ENCODE measurements at places on chromosomes 16 and 17. TPM values are rescaled to one million over a fixed set of nuclear protein-coding genes. Genes with fewer than 3 reads are reported as not detected.

The SLX1B gene
- 15.0 TPM for total RNA-seq

DNA sequence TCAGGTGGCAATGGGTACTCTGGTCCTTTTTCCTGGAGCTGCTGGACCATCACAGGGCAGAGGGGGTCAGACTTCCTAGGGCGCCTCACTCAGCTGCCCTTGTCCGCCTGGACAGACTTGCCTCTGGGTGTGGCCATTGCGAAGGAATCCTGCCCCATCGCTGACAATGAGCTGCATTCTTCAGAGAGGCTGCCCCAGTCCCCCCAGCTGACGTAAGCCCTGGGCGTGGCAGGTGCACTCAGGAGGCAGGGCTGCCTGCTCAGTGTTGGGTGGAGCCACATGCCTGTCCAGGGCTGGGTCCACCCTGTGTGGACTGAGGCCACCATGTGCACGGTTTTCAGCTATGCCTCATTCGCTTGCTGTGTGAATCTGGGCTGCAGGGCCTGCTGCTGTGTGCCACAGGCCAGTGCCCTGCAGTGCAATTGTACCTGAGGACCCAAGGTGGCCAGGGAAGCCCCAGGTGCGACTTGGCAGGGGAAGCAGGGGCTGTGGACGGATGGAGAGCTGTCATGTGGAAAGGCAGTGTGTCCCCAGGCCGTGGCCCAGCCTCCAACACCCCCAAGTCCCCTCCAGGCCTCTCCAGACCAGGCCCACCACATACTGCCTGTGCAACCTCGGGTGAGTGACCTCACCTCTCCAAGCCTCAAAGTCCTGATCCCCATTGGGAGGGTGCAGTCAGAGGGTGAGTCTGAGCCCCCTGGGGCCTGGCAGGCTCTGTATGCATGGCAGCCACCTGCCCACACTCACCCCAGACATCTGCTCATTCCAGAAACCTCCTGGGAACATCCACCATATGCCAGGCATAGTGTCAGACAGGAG lies 14.0 kb upstream of the MPRIP start:
- no peak for DNase-seq

The UQCRC2 gene
- total RNA-seq, result 122 TPM

The CEMP1 gene
- total RNA-seq, result not detected

- no peak for DNase-seq
Observed at GRCh38 chr17:38893607-38894006, 23.7 kb downstream of the LASP1 start.

- DNase-seq, result no peak
Observed at GRCh38 chr17:43224146-43224705, 4.2 kb downstream of the CCDC200 start.

DNA sequence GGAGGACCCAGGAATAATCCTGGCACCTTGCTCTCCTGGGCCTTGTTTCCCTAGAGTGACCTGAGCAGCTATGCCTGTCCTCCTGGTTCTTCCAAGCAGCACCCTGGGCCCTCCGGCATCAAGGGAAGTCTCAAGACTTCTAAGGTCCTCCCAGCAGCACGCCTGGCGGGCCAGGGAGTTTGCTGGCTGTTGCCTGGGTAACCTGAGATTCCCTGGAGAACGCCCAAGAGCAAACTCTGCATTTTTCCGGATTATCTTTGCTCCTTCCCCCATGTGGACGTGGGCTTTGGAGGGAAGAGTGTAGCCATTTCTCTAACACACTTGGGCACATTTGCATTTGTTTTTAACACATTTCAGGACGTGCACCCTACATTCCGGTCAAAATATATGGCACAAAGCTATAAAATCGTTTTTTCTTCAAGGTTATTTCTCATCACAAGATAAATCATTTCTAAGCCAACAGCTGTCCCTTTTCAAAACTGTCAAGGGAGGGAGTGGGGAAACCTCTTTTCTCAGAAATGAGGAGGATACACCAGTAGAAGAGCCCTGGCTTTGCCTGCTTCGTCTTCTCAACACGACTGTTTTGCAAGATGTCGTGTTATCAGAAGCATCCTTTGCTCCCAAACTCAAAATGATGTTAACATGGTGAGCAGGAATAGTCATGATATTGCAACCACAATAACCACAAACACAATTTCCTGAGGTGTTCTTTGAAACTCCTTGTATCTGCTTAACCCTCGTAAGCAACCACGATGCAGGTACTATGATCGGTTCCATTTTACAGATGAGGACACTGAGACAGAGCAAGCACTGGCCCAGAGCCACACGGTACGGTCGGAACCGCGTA lies 116.5 kb downstream of the ADCY9 start:
- no peak for DNase-seq

DNA sequence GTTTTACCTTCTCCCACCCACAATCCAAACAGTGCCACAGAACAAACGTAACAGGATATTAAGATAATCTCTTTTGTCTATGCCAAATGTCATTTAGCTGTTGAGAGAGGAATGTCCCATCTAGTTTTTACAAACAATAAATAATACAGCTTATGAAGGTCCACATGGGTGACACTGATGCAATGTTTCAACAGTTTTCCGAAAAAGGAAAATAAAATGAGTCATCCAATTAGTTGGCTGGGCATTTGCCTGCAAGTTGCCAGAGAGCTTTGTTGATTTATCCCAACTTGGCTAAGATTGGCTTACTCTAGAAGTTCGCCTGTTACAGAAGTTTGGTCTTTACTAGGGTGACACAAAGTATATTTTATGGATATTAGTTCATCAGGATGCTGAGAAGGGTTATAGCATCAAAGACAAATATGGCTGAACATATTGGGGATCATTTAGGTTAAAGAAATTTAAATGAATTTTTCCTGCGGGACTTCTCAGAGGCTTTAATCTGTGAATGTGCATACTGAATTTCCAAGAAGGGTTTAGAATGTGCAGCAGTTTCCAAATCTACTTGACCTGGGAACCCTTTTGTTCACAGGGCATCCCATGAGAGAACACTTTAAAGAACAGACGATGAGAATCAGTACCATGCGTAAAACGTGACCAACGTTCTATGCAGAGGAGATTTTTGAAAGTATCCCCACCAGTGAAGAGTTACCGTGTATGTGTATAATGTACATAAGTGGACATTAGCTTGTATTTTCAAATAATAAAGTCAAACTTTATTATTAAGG lies 73.1 kb downstream of the CDH13 start:
- DNase-seq, result no peak
